ENCODE measurements at places on chromosomes 4 and X. TPM values are rescaled to one million over a fixed set of nuclear protein-coding genes. Genes with fewer than 3 reads are reported as not detected.

The HGFAC gene
- not detected for total RNA-seq

The ETDA gene
- total RNA-seq = not detected

DNA sequence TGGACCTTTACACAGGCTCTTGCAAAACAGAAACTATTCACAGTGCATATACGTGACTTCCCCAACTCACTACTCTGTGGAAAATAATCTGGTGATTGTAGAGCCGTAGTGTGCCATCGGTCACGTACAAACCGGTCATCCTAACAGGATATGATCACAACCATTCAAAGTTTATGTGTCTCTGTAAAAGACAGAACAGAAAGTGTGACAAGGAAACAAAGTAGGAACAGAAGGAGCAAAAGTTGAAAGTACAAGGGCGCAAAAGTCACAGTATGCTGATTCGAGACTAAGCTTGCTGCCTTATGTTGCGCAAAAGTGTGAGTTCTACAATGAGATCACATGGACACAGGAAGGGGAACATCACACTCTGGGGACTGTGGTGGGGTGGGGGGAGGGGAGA lies 18.6 kb downstream of the MEPE start:
- H3K4me3 ChIP-seq = no peak overlapping the region
- no peak for DNase-seq
- H3K36me3 ChIP-seq = no peaks in the 10 kb centered on the region
- no peaks in the 10 kb centered on the region for H3K4me1 ChIP-seq

- peaks cover 33% of the 10 kb centered on the region for H3K4me1 ChIP-seq
- peak overlapping the region; percentile 96 for H3K27ac ChIP-seq
- no peaks in the 10 kb centered on the region for H3K36me3 ChIP-seq
- peak; percentile 84 for DNase-seq
- no peaks in the 10 kb centered on the region for H3K27me3 ChIP-seq
Measured at GRCh38 chrX:22577181-22577580, 304.5 kb downstream of the CBLL2 start.

DNA sequence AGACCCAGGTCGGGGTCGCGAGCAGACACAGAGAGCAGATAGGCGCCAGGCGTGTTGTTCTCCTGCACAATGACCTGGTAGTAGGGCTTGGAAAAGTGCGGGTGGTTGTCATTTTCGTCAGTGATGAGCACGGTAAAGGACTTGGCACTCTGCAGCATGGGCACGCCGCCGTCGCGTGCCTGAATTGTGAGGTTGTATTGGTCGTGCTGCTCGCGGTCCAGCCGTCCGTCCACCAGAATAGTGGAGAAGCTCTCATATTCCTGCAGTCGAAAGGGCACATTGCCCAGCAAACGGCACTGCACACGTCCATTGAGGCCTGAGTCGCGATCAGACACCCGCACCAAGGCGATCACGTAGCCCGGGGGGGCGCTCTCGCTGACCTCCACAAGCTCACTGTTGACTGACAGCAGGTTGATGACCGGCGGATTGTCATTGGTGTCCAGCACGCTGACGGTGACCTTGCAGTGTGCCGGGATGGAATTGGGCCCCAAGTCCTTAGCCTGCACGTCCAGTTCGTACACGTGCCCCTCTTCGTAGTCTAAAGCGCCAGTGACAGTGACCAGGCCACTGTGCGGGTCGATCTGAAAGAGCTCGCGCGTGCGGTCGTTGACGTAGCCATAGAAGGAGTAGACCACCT lies 2.8 kb downstream of the PCDH19 start:
- DNase-seq = no peak
- no peaks in the 10 kb centered on the region for H3K36me3 ChIP-seq
- no peaks in the 10 kb centered on the region for H3K4me1 ChIP-seq
- H3K27ac ChIP-seq = no peak overlapping the region
- H3K4me3 ChIP-seq = no peak overlapping the region

DNA sequence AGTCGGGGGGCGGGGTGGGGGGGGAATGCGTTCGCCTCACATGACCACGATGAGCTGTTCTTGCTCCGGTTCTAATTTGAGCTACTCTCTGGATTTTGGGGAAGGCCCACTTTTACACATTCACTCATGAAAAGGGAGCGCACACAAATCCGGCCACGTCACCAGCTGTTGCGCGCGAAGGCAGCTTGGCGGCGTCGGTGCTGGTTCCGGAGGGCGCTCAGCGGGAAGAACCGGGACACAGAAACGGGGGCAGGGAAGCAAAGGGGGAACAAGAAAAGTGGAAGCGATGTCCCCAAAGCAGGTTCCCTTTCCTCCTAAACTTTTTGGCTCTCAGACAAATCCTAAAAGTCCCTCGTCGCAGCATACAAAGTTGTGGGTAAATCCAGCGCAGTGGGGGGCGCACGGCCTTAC lies 605 bp downstream of the ANXA5 start:
- H3K4me1 ChIP-seq = peaks cover 42% of the 10 kb centered on the region
- DNase-seq = peak; percentile 95
- no peaks in the 10 kb centered on the region for H3K27me3 ChIP-seq
- peak overlapping the region; percentile 96 for H3K27ac ChIP-seq

GRCh38 chr4:148006001-148006400 lies 274.1 kb downstream of the ARHGAP10 start:
- H3K4me3 ChIP-seq = no peak overlapping the region
- DNase-seq = no peak
- no peak overlapping the region for H3K27ac ChIP-seq
- peaks cover 13% of the 10 kb centered on the region for H3K4me1 ChIP-seq

DNA sequence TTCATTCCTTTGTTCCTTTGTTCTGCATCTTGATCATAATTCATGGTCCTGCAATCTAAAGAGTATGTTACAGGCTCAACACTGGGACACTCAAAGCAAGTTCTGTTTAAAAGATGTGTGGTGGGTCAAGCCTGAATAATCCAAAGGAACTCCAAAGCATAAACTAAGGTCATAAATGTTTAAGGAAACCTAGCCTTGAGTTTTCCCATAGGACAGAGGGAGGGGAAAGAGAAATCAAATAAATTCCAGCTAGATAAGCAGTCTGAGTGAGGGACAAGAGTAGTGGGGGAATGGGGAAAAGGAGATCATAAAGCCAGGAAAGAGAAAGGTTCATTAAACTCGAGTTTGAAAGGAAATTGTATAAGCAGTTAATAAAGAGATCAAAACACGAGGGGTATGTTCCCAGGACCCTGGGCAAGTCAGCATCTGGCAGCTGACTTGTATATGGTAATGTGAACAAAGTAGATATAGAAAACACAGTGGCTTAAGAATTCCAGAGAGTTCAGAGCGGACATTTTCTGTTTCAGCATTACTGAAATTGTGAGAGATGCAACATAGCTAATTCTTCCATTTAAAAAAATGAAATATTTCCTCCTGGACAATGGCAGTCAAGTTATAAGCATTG lies 125.8 kb upstream of the EDNRA start:
- DNase-seq = no peak
- H3K27me3 ChIP-seq = no peaks in the 10 kb centered on the region
- no peak overlapping the region for H3K27ac ChIP-seq
- H3K4me1 ChIP-seq = peaks cover 19% of the 10 kb centered on the region
- no peaks in the 10 kb centered on the region for H3K36me3 ChIP-seq
- H3K4me3 ChIP-seq = no peak overlapping the region

DNA sequence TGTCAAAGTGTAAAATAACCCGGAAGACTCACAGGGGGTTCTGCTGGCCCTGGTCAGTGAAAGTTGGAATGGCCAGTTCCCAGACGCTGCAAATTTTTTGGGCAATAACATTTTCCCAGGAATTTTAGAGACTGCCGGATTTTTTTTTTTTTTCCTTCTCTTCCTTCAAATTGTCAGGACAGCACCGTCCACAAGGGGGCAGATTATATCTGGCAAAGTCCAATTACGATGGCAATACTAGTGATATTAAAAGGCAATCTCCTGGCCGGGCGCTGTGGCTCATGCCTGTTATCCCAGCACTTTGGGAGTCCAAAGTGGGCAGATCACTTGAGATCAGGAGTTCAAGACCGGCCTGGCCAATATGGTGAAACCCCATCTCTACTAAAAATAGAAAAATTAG lies 20.5 kb downstream of the SLC25A5 start:
- no peaks in the 10 kb centered on the region for H3K36me3 ChIP-seq
- H3K27ac ChIP-seq = no peak overlapping the region
- H3K27me3 ChIP-seq = no peaks in the 10 kb centered on the region
- peak; percentile 64 for DNase-seq

The ARHGEF38 gene
- total RNA-seq = not detected

The CENPU gene
- total RNA-seq = 8.5 TPM

The TRIML2 gene
- not detected for total RNA-seq

DNA sequence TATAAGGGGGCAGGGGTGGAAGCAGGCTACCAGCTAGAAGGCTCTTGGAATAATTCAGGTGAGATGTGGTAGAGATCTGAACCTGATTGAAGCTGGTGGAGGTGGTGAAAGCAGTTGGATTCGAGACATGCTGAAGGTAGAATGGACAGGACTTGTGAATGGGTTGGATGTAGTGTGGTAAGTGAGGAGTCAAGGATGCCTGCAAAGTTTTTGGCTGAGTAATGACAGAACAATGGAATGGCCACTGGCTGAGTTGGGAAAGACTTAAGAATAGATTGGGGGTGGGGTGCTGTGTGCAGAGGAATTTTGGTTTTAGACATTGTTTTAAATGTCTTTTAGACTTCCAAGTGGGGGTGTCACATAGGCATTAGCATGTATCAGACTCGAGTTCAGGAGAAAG lies 33.5 kb downstream of the HPF1 start:
- peaks cover 15% of the 10 kb centered on the region for H3K36me3 ChIP-seq
- no peak overlapping the region for H3K4me3 ChIP-seq
- no peaks in the 10 kb centered on the region for H3K27me3 ChIP-seq
- peaks cover 8% of the 10 kb centered on the region for H3K4me1 ChIP-seq
- peak; percentile 80 for DNase-seq

The ZDHHC15 gene
- not detected for total RNA-seq

The PABPC1L2A gene
- not detected for total RNA-seq

- H3K27me3 ChIP-seq = no peaks in the 10 kb centered on the region
- no peak for DNase-seq
- no peaks in the 10 kb centered on the region for H3K36me3 ChIP-seq
- no peaks in the 10 kb centered on the region for H3K4me1 ChIP-seq
Measured at GRCh38 chrX:151776936-151777335, 42.4 kb downstream of the CNGA2 start.

The TENM3 gene
- 16.3 TPM for total RNA-seq

DNA sequence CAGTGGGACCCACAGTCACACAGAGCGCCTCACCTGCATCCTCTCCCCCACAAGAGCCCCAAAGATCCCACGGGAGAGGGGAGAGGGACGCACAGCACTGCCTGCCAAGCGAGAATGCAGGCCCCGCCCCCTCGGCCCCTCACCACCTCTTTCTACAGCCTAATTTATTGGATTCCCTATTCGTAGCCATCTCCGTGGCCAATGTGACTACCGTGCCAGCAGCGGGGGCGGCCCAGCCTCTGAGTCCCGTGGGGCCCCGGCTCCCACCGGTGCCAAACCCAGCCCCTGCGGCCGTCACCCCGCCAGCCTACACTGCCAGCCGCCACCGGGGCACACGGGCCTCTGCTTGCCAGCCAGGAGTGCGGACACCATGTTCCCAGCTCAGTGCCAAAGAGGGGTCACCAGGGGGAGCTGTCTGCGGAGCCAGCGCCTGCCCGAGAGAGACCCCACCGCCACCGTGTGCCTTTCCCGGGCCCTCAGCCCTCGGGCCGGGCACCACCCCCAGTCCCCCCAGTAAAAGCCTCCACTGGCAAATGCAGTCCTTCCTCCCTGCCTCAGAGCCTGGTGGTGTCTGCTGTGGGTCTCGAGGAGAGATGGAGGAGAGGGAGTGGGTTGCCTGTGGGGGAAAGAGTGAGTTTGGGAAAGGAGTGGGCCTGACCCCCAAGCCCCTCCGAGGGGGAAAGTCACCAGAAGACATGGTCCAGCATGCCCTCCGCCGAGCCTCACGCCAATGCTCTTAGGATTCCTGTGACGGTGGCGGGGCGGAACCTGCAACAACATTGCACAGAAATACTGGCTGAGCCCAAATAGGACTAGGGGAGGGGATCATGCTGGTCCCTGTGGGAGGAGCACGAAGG lies 19.6 kb upstream of the PLXNB3 start:
- H3K4me1 ChIP-seq = 0 out of 2 replicates have a peak, but pooled peaks cover 3% of the 10 kb centered on the region
- no peaks in the 10 kb centered on the region for H3K27me3 ChIP-seq
- peak overlapping the region; percentile 26 for H3K4me3 ChIP-seq
- H3K27ac ChIP-seq = no peak overlapping the region
- DNase-seq = peak; percentile 43

GRCh38 chr4:11409632-11410031 lies 19.1 kb downstream of the HS3ST1 start:
- H3K27ac ChIP-seq = no peak overlapping the region
- no peak overlapping the region for H3K4me3 ChIP-seq

- H3K27ac ChIP-seq = no peak overlapping the region
- no peaks in the 10 kb centered on the region for H3K4me1 ChIP-seq
- no peaks in the 10 kb centered on the region for H3K27me3 ChIP-seq
- peak; percentile 45 for DNase-seq
- H3K4me3 ChIP-seq = no peak overlapping the region
Measured at GRCh38 chrX:40468033-40468846, 112.5 kb upstream of the ATP6AP2 start.

DNA sequence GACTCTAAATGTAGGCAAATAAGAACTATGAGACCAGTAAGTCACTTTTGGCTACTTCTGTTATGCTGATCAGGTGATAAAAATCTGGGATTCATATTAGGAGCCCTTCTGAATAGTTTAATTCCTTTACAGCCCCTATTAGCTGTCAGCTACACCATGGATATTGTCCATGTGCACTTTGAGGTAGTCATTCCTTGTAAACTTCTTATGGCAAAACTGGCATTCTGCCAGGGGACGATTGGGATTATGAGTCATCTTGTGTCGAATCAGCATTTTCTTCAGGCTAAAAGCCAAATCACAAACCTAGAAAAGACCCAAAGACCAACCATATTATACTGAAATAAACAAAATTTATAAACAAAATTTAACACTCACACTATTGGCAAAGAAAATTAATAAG lies 227.6 kb downstream of the PRDM5 start:
- H3K36me3 ChIP-seq = no peaks in the 10 kb centered on the region
- H3K4me3 ChIP-seq = no peak overlapping the region
- peaks cover 29% of the 10 kb centered on the region for H3K4me1 ChIP-seq
- H3K27me3 ChIP-seq = no peaks in the 10 kb centered on the region
- peak; percentile 49 for DNase-seq
- no peak overlapping the region for H3K27ac ChIP-seq

DNA sequence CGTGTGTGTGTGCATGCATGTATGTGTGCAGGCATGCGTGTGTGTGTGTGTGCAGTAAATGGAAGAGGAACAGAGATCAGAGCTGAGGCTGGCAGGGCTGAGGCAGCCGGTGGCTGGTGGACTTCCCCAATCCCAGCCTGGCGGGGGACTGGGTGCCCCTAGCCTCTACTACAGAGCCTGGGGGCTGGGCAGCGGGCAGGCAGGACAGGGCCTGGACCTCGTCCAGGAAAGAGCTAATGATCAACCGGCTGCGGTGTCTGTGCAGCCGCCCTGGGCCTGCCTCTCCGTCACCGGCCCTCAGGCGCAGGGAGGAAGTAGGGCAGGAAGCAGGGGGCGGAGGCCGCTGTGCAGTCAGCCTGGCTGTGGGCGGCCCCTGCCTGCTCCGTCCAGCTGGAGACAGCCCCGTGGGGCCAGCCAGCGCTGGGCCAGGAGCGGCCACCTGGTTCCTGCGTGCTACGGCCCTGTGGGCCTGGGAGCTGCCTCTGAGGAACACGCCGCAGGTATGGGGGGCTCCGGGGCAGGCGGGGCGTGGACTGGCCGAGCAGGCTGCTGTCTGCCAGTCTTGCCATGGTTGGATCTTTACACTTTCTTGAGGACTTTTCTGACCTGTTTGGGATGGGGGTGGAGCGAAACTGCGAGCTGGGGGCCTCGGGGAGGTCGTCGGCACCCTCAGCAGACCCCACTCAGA lies at the start of gene SH3TC1:
SH3TC1 (plus strand) TSS at position 385 of the 688 bp plus-strand sequence. CDS start 5,905 bp downstream, outside the sequence.
- H3K4me3 ChIP-seq = peak within 1 kb of the TSS; percentile 51
- no peaks in the 10 kb centered on the region for H3K36me3 ChIP-seq
- H3K27me3 ChIP-seq = peaks cover 9% of the 10 kb centered on the region
- no peak within 1 kb of the TSS for H3K27ac ChIP-seq

Data from GM23248 (cell line).